GM04503 (cell line): ENCODE measurements at places on chromosomes 4 and X.

GRCh38 chr4:151176685-151177084 is 77.3 kb downstream of the RPS3A start:
- no peak for DNase-seq

GRCh38 chr4:72846280-72847111 is 223.0 kb downstream of the COX18 start:
- no peak for DNase-seq

GRCh38 chr4:151700566-151701316 is 60.1 kb downstream of the GATB start:
- no peak for DNase-seq

- DNase-seq: no peak
Observed at GRCh38 chrX:128057421-128057820, 5.2 kb upstream of the ACTRT1 start.

DNA sequence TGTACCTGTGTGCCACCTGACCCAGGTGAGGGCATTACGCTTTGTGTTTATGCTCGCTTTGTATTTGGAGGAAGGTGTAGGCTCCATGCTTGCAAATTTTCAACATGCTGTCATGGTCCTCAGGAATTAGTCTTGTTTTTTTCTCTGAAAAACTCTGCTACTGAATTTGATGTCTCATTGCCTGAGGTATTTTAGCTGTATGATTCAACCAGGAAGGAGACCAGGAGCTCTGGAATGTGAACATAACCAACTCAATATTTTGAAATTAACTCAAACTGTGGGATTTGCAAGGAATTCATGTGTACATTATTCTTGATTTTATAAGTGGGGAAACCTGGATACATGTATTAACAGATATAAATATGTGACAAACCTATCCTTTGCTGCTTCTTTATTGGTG is 134.1 kb downstream of the SLC4A4 start:
- peak; percentile 67 for DNase-seq

- DNase-seq: no peak
Observed at GRCh38 chr4:29680644-29681043, 1039.5 kb upstream of the PCDH7 start.

DNA sequence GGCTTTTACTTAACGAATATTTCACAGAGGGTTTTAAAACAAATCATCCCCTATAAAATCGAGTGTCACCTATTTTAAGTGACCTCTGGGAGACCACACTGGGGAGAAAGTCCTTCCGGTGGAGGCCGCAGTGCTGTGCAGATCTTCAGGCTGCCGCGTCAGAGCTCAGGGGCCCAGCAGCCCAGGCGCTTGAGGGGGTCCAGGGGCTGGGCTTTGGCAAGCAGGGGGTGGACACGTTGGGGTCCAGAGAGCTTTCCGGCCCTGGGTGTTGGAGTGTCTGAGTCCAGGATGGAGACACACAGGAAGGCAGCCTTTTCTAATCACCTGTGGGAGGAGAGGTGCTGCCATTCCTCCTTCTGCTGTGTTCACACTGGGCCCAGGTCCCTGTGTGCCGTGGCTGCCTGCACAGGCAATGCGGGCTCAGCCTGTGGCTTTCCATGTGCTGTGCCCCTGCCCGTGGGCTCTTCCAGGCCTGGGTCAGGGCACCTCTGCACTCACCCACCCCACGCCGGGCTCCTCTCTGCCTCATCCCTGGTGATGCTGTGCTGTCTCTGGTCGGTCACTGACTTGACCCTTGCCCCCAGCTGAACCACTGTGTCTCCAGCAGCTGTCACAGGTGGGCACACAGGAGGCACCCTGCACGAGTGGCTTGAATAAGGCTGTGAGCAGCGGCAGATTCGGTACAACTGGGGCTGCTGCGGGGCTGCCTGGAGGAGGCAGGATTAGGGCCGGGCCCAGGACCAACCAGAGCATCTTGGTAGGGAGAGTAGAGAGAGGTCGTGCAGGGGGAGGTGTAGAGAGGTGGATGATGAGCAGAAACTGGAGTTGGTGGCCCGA is 10.0 kb downstream of the HTRA3 start:
- no peak for DNase-seq

DNA sequence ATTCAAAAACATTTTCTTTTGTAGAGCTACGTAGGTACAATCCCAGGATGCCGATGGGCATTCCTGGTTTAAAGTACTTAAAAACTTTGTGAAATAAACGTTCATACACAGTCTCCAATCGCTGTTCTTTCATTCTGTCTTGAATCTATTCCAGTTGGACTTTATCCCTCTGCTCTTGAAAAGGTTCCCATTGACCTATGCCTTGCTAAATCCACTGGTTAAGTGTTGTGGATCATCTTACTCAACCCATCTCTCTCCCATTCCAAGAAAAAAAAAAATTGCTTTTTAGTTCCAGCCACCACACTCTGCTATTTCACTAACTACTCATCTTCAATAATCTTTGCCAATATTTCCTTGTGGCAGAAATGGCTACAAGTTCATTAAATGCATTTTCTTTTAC is 542.3 kb upstream of the GRIA3 start:
- DNase-seq: peak; percentile 7

DNA sequence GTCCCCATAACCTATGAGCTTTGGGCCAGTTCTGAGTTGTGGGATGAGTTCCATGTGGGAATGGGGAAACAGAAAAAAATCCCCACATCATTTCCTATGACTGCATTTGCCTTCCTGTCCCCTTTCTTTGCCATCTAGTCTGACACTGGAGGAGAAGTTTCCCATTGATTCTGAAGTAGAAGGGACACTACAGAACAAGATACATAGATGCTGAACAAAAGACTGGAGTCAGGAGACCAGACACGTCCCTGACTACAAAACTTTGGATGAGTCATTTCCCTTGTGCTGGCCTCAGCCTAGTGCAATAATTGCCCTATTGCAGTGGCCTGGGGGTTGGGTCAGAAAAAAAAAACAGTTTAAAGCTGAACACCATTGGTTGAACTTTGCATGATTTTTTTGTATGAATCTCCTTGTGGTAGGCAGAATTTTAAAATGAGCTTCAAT is 22.1 kb downstream of the BEX3 start:
- peak; percentile 44 for DNase-seq

DNA sequence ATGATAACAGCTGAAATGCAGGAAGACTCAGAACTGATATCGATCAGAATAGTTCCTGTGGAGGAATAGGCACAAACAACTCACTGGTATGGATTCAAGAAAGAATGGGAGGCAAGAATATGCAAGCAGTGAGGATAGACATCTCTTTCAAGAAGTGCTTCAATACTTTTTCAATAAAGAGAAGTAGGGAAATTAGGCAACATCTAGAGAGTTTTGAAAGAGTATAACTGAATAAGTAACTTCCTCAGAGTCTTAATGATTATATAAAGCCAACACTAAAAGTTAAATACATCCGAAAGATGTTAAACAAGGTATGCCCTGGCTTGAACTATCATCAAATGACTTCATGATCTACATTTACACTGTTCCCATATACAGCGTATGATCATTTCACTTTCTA is 1443.0 kb downstream of the PCDH7 start:
- DNase-seq: no peak

DNA sequence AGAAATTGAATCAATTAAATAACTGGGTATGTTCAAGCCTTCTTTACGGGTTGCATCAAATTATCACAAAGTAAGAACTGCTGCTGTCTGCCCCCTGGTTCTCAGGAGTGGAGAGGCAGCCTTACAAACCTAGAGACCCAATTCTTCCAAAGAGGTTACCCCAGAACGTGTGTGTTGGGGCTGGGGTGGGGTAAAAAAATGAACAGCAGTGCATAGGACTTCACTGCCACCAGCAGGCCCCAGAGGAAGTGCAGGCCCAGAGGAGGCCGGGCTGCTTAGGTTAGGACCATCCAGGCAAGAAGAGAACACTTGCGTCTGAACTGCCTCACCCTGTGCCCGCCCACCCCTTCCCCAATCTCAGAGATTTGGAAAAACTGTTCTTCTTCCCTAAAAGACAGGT is 1.5 kb upstream of the NWD2 start:
- DNase-seq: no peak

DNA sequence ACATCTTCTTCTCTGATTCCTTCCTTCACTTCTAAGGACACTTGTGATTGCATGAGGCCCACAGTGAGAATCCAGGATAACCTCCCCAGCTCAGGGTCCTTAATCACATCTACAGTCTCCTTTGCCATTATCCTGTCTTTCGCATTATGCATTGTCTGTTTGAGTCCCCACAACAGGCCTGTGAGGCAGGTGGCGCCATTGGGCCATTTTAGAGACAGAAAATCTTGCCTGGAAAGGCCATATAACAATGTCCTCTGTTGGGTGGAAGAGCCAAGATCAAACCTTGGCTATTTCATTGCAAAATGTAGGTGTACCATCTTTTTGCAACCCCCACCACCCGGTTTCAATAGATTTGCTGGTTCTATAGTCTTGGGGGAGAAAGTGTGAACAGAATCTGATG is 11.8 kb upstream of the DCUN1D4 start:
- DNase-seq: no peak

- DNase-seq: peak; percentile 44
Observed at GRCh38 chr4:77349796-77350195, 192.8 kb downstream of the CCNG2 start.

- peak; percentile 33 for DNase-seq
Observed at GRCh38 chr4:156931267-156931666, 40.3 kb downstream of the PDGFC start.

- no peak for DNase-seq
Observed at GRCh38 chr4:55123791-55124190, 1.6 kb downstream of the KDR start.

GRCh38 chr4:60581919-60582536 is 618.1 kb upstream of the ADGRL3 start:
- no peak for DNase-seq
